PC-3 (cell line): ENCODE measurements at places on chromosomes 2 and 18.
A peak's percentile ranks its signal among the peaks of the same experiment; 100 is the strongest.

DNA sequence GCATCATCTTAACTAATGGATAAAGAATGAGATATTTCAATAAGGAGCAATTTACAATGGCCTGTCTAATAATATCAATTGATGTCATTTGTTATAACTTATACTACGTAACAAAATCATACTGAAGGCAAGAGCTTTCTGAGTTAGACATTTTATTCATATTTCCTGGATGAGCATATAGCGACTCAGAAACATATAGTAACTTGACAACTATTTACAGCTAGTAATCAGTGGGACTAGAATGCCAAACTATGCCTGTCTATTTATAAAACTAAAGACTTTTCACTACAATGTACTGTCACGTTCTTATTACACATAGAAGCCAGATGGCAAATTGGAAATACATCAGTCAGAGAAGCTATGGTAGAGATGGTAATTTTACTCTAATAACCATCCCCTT lies 766.2 kb upstream of the TMEFF2 start:
- H3K36me3 ChIP-seq: no peaks in the 10 kb centered on the region
- no peak overlapping the region for H3K27ac ChIP-seq
- H3K27me3 ChIP-seq: no peaks in the 10 kb centered on the region
- peak; percentile 24 for DNase-seq

- H3K4me1 ChIP-seq: peaks cover 28% of the 10 kb centered on the region
- H3K27ac ChIP-seq: no peak overlapping the region
- H3K27me3 ChIP-seq: no peaks in the 10 kb centered on the region
- no peak for DNase-seq
- peaks cover 7% of the 10 kb centered on the region for H3K36me3 ChIP-seq
These were observed 60.3 kb downstream of the SH3BP4 start for GRCh38 chr2:235011929-235012631.

GRCh38 chr2:52404866-52405265 lies 1362.7 kb upstream of the CHAC2 start:
- H3K27ac ChIP-seq: no peak overlapping the region
- no peak for DNase-seq
- H3K27me3 ChIP-seq: no peaks in the 10 kb centered on the region
- H3K36me3 ChIP-seq: no peaks in the 10 kb centered on the region
- H3K4me3 ChIP-seq: no peak overlapping the region
- peaks cover 8% of the 10 kb centered on the region; the same call in 1 of the 2 replicates for H3K4me1 ChIP-seq

DNA sequence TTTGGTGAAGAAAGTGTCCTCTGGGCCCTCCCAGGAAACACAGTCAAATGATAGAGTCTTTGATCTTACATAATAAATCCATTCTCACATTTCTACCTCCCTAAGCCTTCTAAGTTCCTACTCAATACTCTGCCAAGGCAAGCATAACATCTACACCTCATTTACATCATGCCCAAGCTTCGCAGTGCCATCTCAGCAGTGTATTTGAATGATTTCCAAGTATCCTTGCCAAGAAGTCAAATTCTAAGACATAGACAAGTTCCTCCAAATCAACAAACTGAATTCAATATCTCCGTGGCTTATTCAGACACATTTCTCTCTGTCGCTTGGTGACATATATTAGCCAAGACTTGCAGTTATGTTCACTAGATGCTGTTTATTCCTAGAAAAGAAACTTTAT lies 8.1 kb upstream of the MLPH start:
- H3K36me3 ChIP-seq: no peaks in the 10 kb centered on the region
- no peak for DNase-seq
- H3K27ac ChIP-seq: no peak overlapping the region
- H3K4me3 ChIP-seq: no peak overlapping the region

- no peak for DNase-seq
- H3K36me3 ChIP-seq: no peaks in the 10 kb centered on the region
These were observed 274.0 kb upstream of the FIGN start for GRCh38 chr2:164009756-164010337.

DNA sequence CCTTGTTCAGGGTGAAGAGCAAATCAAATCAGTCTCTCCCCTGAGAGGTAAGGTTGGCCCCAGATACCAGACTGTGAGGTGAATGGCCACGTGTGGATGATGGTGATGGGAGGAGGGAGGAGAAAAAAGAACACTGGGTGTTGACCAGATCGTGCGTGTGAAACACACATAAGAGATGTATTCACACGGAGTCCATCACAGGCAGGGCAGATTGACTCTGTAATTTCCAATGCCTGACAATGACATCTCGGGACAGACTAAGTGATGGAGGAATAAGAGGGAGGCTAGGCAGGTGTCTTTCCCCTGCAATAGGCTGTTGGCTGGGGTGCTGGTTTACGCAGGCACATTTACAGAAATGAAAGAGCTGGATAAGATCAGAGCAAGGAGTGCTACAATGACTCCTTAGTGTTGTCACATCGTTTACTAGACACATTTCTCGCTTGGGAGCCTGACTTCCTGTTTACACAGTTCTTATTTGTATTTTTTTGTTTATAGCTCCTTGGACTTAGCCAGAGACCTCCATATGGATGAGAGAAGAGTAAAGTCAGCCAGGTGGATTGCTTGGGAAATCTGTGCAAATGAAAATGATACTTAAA lies 43.1 kb downstream of the CPO start:
- no peak for DNase-seq
- H3K27ac ChIP-seq: no peak overlapping the region
- no peak overlapping the region for H3K4me3 ChIP-seq
- no peaks in the 10 kb centered on the region for H3K27me3 ChIP-seq

GRCh38 chr2:387980-388421 lies 100.1 kb upstream of the ALKAL2 start:
- no peaks in the 10 kb centered on the region for H3K36me3 ChIP-seq
- no peak overlapping the region for H3K27ac ChIP-seq

DNA sequence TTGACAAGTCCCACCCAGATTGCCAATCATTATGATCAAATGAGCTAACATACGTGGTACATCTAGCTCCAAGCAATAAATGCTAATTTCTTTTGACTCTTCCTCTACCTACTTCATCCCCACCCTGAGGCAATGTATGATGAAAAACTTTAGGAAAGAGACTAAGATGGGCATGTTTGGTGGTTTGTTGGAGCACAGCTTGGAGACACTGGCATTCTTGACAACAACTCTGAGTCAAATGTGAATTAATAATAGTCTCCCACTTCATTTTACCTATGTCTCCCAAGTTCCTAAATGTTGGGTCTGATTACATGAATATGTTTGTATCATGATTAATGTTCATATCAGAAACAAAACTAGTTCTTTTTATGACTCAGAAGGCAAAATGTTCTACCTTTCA lies 36.6 kb downstream of the EXOC6B start:
- DNase-seq: no peak
- no peak overlapping the region for H3K4me3 ChIP-seq
- H3K36me3 ChIP-seq: 0 out of 2 replicates have a peak, but pooled peaks cover under 1% of the 10 kb centered on the region
- H3K4me1 ChIP-seq: peaks cover 13% of the 10 kb centered on the region
- no peaks in the 10 kb centered on the region for H3K27me3 ChIP-seq

DNA sequence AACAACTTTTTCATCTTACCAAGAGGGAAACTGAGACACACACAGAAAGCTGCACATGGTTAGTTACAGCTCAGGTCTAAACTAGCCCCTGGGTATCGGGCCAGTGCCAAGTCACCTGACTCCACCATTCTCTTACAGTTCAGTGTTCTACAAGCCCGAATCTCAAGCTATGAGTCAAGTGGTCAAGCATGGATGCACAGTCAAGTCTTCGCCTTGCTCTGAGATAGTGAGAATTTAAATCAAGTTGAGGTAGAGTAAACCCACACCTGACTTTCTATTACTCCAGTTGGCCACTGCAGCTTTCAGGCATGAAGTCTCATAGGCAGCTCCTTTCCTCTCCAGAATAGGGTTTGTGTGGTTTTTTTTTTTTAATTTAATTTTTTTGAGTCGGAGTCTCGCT lies 34.5 kb upstream of the ARL5A start:
- no peak for DNase-seq
- no peaks in the 10 kb centered on the region for H3K36me3 ChIP-seq
- H3K4me1 ChIP-seq: no peaks in the 10 kb centered on the region
- no peak overlapping the region for H3K4me3 ChIP-seq

GRCh38 chr2:150806336-150806735 lies 318.9 kb upstream of the RND3 start:
- DNase-seq: no peak
- H3K36me3 ChIP-seq: no peaks in the 10 kb centered on the region
- no peak overlapping the region for H3K4me3 ChIP-seq
- no peaks in the 10 kb centered on the region for H3K27me3 ChIP-seq
- no peaks in the 10 kb centered on the region for H3K4me1 ChIP-seq
- H3K27ac ChIP-seq: no peak overlapping the region

DNA sequence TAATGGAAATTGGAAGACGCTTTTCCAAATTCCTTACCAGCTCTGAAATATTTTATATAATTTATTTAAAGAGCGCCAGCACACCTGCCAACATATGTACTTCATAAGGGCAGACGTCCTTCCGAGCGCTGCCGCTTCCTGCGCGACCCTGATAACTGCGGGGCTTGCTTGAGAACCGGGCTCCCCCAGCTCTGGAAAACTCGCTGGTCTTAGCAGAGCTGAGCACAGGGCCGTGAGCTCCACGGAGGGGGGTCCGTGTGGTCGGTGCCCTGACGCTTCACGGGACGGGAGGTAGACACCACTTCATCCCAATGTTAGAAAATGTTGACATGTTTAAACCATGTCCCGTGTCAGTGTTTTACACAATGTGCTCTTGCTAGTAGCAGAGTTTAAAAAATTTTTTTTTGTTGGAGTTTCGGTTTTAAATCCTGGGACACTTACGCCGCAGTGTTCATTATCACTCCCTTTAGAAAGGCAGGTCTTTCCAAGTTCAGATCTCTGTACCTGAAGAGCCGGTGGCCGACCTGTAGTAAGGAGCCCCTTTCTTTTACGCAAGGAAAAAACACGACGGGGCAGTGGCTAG lies 1.6 kb downstream of the NFATC1 start:
- H3K4me1 ChIP-seq: peaks cover 16% of the 10 kb centered on the region; the same call in 1 of the 2 replicates
- H3K4me3 ChIP-seq: no peak overlapping the region

- no peak for DNase-seq
- no peak overlapping the region for H3K27ac ChIP-seq
- no peaks in the 10 kb centered on the region for H3K4me1 ChIP-seq
- H3K4me3 ChIP-seq: peak overlapping the region; percentile 59
- no peaks in the 10 kb centered on the region for H3K36me3 ChIP-seq
- no peaks in the 10 kb centered on the region for H3K27me3 ChIP-seq
These were observed 60.8 kb downstream of the ST3GAL5 start for GRCh38 chr2:85827879-85828569.

DNA sequence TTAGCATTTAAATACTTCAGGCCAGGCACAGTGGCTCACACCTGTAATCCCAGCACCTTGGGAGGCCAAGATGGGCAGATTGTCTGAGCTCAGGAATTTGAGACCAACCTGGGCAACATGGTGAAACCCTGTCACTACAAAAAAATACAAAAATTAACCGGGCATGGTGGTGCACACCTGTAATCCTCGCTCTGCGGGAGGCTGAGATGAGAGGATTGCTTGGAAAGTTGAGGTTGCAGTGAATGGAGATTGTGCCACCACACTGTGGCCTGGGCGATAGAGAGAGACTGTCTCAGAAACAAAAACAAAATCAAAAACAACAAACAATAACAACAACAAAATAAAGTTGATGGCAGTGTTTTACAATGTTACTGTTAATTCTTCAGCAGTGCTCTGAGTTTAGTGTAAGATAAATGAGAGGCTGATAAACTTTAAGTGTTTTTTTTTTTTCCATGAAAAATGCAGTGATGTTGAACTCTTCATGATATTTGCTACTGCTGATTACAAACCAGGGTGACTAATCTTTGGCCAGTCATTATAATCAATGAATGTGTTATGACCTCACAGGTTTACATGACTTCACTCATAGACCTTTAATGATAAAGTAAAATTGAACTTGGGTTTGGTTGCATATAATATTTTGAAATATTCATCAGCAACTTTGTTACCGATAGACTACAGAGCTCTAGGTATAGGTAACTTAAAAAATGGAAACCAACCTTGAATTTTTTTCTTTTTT lies 2.5 kb downstream of the ITGAV start:
- no peaks in the 10 kb centered on the region for H3K27me3 ChIP-seq
- H3K27ac ChIP-seq: no peak overlapping the region
- H3K36me3 ChIP-seq: no peaks in the 10 kb centered on the region
- DNase-seq: no peak
- peak overlapping the region; percentile 80 for H3K4me3 ChIP-seq
- peaks cover 32% of the 10 kb centered on the region for H3K4me1 ChIP-seq

DNA sequence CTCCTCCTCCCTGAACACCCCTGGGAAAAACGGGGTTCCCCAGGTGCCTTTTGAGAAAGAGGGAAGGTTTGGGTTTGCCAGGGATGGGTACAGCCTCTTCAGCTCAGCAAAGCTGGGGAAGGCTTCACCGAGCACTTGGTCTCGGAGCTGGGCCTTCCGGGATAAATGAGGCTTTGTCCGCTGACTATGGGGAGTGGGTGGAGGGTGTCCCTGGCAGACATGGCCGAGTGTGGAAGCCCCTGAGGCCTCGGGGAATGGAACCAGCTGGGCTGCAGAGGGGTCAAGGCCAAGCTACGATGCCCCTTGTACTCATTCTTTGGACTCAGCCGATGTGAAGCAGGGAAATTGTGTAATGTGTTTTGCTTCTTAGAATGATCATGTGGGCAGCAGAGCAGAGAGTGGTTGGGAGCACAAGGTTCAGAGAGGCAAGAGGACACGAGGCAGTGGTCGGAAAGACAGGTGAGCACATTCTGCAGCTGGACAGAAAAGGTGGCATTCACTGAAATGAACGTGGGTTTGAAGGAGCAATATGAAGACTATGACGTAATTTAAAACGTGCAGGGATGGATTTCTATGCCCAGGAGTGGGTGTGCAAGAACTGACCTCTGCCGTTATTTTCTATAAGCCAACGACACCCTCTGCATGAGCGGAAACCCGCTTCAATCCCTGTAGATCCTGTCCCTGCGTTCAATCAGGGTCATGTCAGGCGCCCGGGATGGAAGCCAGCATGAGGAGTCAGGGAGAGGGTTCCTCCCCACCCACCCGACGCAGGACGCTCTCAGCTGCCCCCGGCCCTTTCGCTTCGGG lies 142.6 kb downstream of the PXDN start:
- no peak for DNase-seq
- peak overlapping the region; percentile 83 for H3K27ac ChIP-seq
- no peaks in the 10 kb centered on the region for H3K27me3 ChIP-seq
- H3K36me3 ChIP-seq: no peaks in the 10 kb centered on the region
- H3K4me1 ChIP-seq: peaks cover 21% of the 10 kb centered on the region
- no peak overlapping the region for H3K4me3 ChIP-seq

GRCh38 chr2:216109962-216110614 lies 940 bp downstream of the XRCC5 start:
- H3K27me3 ChIP-seq: no peaks in the 10 kb centered on the region
- H3K4me1 ChIP-seq: peaks cover 30% of the 10 kb centered on the region
- peak overlapping the region; percentile 97 for H3K4me3 ChIP-seq
- peak; percentile 44 for DNase-seq

DNA sequence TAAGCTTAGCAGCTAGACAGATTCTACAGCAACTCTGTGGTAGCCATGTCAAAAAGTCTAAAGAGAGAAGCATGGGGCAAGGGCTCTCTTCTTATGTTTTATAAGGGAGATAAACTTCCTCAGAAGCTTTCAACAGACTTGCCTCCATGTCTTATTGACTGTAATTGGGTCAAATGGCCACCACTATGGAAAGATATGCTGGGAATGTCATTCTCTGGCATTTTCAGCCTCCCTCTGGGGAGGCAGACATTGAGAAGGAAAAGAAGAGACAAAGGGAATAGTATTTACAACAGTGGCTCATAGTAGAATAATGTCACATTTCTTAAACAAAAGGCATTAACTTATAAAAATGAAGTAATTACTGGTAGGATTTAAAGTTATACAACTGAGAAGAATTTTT lies 1964.5 kb upstream of the PIK3C3 start:
- H3K4me1 ChIP-seq: no peaks in the 10 kb centered on the region; the same call in 1 of the 2 replicates
- no peak overlapping the region for H3K27ac ChIP-seq
- H3K36me3 ChIP-seq: no peaks in the 10 kb centered on the region
- DNase-seq: no peak
- no peaks in the 10 kb centered on the region for H3K27me3 ChIP-seq
- no peak overlapping the region for H3K4me3 ChIP-seq
